ENCODE measurements at places on chromosomes 1 and 21.
A peak's percentile ranks its signal among the peaks of the same experiment; 100 is the strongest.

GRCh38 chr1:98422816-98423215 lies 238.7 kb upstream of the SNX7 start:
- peak; percentile 39 for DNase-seq

GRCh38 chr1:155514582-155515187 lies 47.9 kb downstream of the ASH1L start:
- DNase-seq: no peak

- no peak for DNase-seq
These were observed 6.5 kb downstream of the FMO5 start for GRCh38 chr1:147218606-147219005.

DNA sequence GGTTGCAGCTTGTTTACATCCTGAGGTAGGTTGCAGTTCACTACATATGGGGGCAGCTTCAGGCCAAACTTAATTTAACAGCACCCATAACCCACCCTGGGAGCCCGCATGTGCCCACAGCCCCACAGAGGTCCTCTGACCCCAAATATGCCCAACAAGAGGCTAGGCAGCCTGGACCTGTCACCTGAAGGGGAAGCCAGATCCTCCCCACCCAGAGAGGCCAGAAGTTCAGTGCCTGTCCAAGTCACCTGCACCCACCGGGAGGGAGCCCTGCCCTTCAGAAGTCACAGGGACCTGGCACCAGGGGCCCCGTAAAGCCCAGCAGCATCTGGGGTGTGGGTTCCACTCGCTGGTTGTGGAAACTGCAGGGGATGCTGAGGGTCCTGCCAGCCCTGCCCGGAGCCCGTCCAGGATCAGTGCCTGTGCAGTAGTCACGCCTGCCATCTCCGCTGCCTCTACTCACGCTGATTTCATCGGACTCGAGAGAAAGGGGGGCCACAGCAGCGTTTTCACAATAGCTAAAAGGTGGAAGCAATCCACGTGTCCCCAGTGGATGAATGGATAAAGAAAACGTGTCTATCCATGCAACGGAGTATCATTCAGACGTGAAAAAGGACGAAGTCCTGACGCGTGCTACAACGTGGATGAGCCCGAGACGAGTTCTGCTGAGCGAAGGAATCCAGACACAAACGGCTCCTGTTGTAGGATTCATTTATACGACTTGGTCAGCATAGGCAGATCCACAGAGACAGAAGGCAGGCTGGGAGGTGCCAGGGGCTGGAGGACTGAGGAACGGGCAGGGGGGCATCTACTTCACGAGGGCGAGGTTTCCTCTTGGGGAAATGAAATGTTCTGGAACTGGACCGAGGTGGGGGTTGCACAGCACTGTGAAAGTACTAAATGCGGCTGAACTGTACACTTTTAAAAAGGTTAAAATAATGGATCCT lies 33.9 kb upstream of the COL6A2 start:
- DNase-seq: no peak

All from AG20443 (cell line).